NCI-H2081 treated with DMSO at 0.1 percent for 48 hours (cell line): ENCODE measurements at places on chromosomes 5 and 9.

GRCh38 chr5:106367281-106367680 is 1303.5 kb downstream of the EFNA5 start:
- DNase-seq, result no peak

- DNase-seq, result no peak
Observed at GRCh38 chr9:69376651-69377050, 51.6 kb downstream of the ENTREP1 start.

DNA sequence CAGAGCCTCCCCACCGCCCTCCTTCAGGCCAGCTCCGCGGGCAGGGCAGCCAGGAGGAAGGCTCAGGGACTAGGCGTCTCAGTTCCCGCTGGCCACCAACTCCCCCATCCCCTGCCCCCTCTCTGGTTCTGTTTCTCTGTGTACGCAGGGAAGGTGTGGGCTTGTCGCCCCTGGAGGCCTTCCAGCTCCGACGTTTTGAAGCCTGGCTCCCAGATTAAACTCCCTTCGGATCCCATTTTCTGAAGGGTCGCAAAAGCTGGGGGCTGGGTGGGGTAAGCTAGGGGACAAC is 346 bp downstream of the ATOX1 start:
- no peak for DNase-seq

DNA sequence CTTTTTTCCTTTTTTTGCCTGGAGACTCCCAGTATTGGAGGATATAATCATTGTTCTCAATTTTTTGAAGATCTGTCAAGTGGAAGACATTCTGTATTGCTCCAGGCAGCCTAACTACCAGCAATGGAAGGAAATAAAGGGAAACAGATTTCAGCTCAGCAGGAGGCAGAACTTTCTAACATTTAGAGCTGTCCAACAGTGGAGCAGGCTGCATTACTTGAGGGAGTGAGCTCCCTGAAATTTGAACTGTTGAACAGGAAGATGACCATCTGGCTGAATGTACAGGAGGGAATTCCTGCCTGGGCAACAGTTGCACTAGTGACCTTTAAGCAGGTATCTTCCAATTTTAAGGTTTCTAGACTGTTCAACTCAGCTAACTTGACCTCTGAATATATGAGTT is 1.1 kb upstream of the GAPVD1 start:
- no peak for DNase-seq

DNA sequence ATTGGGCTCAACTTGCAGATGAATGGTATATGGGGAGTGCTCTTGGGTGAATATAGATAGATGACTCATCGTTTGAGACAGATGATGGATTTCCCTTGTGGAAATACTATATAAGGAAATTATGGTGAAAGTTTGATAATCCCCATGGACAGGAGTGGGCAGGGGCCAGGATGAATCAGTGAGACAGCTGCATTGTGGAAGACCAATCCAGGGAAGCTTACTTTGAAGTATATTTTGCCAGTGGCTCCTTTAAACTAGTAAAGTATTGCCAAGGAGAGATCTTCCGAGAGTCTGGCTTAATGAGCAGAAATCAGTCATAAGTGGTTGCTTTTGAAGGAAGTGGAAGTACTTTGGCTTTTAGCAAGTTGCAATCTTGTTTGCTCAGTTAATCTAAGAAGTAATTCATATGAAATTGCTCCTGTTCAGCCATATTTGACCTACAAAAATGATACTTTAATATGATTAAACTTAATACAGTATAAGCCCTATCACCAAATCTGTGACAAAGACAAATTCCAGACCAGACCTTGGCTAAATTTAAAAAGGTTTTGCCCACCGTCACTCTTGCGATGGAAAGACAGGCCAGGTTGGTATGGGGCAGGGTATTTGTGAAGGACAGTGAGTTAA is 9.3 kb upstream of the TNC start:
- no peak for DNase-seq

GRCh38 chr9:130685104-130685503 is 8.5 kb upstream of the EXOSC2 start:
- no peak for DNase-seq

DNA sequence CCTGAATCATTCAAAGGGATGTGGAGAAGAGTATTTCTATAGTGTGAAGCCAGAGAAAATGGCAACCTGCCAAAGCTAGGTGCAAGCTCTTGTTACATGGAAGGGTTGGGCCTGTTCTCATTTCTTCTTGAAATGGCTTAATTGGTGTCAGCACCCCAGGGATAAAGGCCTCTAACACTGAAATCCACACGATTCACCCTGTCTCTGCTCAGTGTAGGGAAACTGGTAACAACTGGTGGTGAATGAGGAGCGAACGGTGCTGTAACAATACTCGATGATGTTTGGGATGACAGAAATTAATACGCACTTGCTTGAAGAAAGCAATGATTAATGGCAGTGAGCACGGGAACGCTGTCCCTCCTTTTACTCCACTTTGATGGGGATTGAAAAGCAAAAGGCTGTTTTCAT is 16.2 kb downstream of the PBX3 start:
- peak; percentile 94 for DNase-seq

DNA sequence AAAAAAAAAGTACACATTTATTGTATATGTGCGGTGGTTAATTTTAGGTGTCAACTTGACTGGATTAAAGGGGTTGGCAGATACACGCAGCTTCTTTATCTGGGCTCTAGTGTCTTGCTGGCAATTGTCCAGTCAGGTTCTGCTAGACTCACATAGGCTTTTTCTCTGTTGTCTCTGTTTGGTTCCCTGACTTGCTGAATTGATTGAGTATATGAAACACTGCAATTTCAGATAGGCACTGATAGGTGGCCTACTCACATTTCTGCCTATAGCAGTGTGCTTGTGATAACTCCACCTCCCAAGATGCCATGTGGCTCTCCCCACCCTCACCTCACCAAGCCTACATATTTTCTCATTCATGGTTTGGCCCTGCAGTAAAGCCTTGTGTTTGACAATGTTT is 52.5 kb downstream of the AOPEP start:
- DNase-seq, result no peak

GRCh38 chr5:141711687-141712086 is 29.7 kb upstream of the ARAP3 start:
- DNase-seq, result no peak

DNA sequence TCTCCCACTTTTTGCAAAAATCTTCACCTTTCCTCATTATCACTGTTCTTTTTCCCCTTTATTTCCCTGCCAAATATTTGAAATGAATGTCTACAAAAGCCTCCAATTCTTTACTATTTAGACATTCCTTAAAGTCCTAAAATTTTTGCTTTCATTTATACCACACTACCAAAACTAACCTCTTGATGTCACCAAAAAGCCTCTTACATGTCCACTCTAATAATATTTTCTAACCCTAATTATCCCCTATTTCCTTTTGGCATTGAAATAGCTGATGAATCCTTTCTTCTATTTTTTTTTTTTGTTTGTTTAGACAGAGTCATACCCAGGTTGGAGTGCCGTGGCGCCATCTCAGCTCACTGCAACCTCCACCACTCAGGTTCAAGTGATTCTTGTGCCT is 32.3 kb upstream of the NRG2 start:
- no peak for DNase-seq

DNA sequence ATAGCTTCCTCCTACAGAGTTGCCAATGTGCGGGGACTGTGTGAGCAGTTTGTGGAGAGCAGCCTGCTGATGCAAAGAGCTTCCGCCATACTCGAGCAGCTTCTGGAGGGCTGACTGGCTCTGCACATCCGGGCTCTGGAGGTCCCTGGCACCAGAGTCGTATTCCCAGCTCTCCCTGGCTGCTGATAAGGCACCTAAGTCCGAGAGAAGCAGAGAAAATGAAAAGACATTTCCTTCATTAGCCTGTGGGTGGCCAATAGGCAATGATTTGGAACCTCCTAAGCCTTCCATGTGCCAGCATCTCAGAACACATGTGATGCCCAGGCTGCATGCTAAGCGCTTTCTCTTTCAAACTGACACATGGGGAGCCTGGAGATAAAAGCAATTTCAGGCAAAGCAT is 94.3 kb downstream of the TSSK1B start:
- no peak for DNase-seq

DNA sequence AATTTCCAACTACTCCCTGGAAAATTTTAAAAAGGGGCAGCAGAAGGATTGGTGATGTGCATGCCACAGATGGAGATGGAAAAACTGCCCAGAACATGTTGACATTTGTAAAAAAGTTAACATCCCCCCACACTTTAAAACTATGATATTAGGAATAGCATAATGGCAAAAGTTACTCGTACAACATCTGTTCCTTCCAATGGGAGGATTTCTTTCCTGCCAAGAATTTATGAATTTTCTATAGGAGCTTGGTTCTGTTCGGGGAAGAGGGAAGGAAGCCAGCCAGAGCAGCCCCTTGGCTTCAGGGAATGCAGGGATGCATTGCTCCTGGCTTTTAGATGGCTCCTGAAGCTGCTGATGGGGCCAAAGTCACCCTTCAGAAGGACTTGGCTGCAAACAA is 22.7 kb downstream of the KLF4 start:
- no peak for DNase-seq

GRCh38 chr5:159050316-159051143 is 49.2 kb downstream of the EBF1 start:
- peak; percentile 26 for DNase-seq

GRCh38 chr5:6454628-6455053 is 6.0 kb downstream of the UBE2QL1 start:
- no peak for DNase-seq

- DNase-seq, result no peak
Observed at GRCh38 chr5:172541099-172541772, 86.9 kb upstream of the SH3PXD2B start.

GRCh38 chr5:133295520-133295919 is 243.7 kb downstream of the HSPA4 start:
- no peak for DNase-seq

DNA sequence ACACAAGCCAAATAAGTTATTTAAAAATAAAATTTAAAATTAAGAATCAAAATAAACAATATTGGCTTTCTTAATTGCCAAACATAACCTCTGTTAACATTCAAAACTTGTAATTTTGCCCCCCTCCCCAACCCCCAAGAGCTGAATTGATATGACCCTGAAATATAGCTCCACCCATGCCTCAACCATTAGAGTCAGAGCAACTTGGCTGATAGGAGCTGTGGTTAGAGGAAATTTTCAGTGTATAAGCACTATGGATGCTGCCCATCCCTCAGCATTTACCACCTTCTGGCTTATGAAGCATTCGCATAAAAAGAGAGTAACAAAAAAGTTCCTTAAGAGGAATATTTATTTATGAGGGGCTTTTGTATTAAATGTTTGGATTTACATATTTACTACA is 6.1 kb downstream of the POC5 start:
- no peak for DNase-seq

- no peak for DNase-seq
Observed at GRCh38 chr5:143600396-143601075, 197.1 kb upstream of the NR3C1 start.

GRCh38 chr5:113474100-113474728 is 14.0 kb downstream of the MCC start:
- DNase-seq, result no peak

GRCh38 chr9:136389396-136389795 is 10.6 kb downstream of the SNAPC4 start:
- no peak for DNase-seq

DNA sequence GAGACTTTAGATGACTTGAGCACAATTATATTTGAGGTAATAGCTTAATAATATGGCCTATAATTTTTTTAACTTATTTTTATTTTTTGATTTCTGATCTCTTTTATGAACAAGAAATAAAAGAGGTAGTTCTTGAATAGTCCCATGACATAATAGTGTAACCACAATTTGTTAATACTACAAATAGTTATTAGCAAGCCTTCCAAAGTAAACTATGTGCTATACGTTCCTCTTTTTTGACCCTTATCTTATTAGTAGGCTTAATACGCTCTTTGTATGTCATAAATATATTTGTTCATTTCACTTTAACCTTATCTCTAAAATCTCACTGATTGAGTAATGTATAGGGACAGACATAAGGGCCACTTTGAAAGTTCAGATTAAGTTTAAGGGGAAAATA is 78.7 kb upstream of the NR4A3 start:
- no peak for DNase-seq

DNA sequence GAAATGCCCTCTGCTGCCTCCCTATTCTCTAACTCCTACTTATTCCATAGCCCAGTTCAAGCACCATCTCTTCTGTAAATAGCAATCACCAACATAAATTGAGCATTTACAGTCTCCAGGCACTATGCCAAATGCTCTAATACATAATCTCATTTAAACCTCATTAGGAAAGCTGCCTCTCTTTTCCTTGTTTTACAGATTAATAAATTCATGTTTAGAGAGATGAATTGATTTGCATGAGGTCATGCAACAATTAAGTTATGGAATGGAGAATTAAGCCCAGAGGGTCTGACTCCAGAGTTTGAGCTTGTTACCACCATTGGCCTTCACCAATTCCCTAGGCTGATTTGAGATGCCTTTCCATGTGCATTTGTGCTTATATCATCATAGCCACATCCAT is 23.4 kb upstream of the RFX3 start:
- no peak for DNase-seq

DNA sequence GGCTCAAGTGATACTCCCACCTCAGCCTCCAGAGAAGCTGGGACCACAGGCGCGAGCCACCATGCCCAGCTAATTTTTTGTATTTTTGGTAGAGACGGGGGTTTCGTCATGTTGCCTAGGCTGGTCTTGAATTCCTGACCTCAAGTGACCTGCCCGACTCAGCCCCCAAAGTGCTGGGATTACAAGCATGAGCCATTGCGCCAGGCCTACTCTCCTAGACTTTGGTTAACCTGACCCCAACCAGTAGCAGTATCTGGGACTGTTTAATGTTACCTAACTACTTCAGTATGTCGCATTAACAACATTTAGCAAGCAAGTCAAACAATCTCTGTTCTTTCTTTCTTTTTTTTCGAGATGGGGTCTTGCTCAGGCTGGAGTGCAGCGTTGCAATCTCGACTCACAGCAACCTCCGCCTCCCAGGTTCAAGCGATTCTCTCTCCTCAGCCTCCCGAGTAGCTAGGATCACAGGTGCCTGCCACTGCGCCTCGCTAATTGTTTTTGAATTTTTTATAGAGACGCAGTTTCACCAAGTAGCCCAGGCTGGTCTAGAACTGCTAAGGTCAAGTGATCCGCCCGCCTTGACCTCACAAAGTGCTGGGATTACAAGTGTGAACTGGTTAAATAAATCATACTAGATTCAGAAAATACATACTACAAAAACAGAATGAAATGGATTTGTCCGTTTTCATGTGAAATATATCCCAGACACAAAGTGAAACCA is 2.0 kb downstream of the AK3 start:
- no peak for DNase-seq

GRCh38 chr5:38455796-38456330 is 100.6 kb downstream of the LIFR start:
- DNase-seq, result no peak

GRCh38 chr9:92711844-92712243 is 41.9 kb upstream of the IPPK start:
- DNase-seq, result no peak

GRCh38 chr5:142922223-142922952 is 152.2 kb downstream of the ARHGAP26 start:
- peak; percentile 7 for DNase-seq
